KBM-7 (cell line): ENCODE measurements at places on chromosomes 1 and 21.
A peak's percentile ranks its signal among the peaks of the same experiment; 100 is the strongest.

- no peak for DNase-seq
Measured at GRCh38 chr1:80607064-80607463, 1193.7 kb upstream of the ADGRL2 start.

DNA sequence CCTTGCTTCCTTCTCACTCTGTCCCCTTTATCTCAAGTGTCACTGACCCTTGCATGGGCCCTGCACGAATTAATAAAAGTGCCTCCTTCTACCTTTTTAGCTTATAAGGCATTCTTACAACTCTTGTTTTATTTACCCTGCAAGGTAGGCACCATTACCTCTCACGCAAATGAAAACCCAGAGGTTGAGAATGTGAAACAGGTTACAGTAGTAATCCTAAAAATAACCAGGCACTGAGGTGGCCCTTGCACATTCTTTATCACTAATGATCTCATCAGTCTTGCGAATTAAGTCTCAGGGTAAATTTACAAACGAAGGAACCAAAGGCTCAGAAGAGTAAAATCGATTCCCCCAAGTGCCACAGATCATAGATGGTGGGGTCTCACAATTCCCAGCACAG is 3.7 kb downstream of the GLIS1 start:
- DNase-seq, result no peak

- DNase-seq, result no peak
Measured at GRCh38 chr1:170560681-170561285, 28.8 kb downstream of the GORAB start.

GRCh38 chr1:40625476-40626382 is 39.8 kb downstream of the RIMS3 start:
- no peak for DNase-seq

GRCh38 chr1:81151206-81151605 is 649.5 kb upstream of the ADGRL2 start:
- no peak for DNase-seq

DNA sequence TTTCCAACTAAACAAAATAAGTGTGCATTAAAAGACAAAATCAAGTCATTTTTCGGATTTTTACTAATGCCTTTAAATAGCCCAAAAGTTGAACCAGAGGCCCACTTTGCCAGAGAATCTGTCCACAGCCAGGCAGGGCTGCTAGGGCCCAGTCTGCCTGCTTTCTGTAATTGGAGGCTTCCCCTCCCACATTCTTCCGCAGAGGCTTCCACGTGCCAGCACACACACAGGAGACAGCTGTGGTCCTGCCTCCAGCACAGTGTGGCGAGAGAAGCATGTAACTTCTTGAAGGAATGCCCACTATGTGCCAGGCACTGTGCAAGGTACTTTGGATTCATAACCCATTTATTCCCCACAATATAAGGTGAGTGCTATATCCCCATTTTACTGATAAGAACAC is 11.3 kb upstream of the PDZK1IP1 start:
- DNase-seq, result no peak

- no peak for DNase-seq
Measured at GRCh38 chr1:67717876-67718275, 32.9 kb downstream of the GADD45A start.

DNA sequence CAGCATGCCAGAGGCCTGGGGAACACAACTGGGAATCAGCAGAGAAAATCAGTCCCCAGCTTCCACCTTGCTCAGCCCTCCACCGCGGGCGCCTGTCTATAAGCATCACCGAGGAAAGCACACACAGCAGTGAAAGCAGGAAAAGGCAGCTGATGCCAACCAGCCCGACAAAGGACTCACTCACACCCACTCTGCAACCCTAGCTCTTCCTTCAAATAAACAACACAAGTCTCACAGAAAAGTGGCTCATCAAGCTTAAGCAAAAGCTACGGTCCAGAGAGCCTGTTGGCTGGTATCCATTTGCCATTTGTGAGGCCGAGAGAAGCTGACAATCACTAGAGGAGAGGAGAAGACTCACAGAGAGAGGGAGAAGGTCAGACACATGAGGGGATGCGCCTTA is 27.1 kb downstream of the MRAP start:
- DNase-seq, result no peak

- peak; percentile 20 for DNase-seq
Measured at GRCh38 chr1:5991381-5992025, 722 bp downstream of the NPHP4 start.

- DNase-seq, result no peak
Measured at GRCh38 chr1:67316918-67317317, 9.2 kb downstream of the IL12RB2 start.

DNA sequence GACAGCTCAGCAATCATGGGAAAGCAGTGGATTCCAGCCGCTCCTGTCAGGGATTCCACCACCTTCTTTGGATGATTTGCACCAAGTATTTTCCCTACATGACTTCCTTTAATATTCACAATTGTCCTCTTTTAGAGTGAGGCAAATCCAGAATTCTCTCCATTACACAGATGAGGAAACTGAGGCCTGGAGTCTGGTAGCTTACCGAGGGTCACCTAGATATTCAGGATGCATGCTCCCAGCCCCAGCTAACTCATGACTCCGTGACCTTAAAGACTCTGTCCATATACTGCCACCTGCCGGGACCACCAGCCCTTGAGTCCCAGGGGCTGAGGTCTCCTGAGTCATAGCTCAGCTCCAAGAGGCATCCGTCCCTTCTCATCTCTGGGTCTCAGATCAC is 80.6 kb downstream of the CAPZB start:
- no peak for DNase-seq

- no peak for DNase-seq
Measured at GRCh38 chr1:155026154-155026553, 7.4 kb downstream of the DCST2 start.

GRCh38 chr1:19182223-19182622 is 27.8 kb downstream of the UBR4 start:
- DNase-seq, result no peak
